HCT116 (cell line): ENCODE measurements at places on chromosomes 1 and 21.
A peak's percentile ranks its signal among the peaks of the same experiment; 100 is the strongest.

DNA sequence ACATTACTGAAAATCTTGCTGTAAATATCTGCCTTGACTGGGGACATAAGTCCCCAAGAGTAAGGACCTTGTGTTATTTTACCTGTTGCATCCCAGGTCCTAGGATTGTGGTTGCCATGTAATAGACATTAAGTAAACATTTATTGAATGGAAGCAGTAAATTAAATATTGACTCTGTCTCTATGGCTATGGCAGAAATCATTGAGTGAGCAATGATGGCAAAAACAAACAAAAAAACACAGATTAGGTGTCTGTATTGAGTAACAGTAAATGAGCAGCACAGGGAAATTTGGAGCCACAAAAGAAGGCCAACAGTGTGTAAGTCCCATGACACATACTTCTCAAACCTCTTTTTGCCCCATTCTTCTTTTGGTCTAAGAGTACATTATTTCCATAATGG is 240.4 kb downstream of the NFIA start:
- DNase-seq, result no peak

DNA sequence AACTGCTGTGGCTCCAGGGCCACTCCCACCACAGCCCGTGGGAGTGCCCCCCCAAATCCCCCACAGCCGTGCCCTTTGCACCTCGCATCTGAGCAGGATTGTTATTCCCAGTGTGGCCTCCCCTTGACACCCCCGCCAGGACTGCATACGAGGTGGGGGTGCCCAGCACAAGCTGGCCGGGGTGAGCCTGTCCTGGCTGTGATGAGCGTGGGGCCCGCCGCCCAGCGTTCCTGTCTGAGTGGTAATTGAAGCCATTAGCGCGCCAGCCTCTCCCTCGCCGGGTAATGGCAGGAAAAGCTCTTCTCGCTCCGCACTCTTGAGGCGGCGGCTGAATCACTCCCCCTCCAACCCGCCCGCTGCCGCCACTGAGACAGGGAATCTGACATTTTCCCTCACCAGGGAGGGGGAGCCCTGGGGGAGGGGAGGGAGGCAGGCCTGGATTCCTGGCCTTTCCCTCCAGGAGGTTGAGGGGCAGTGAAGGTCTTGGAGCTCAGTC is 27.7 kb downstream of the PTPRF start:
- DNase-seq, result no peak

- DNase-seq, result no peak
These were observed 685.0 kb downstream of the ADGRL2 start for GRCh38 chr1:82485591-82486369.

GRCh38 chr1:236284291-236284721 is 2.5 kb upstream of the ERO1B start:
- no peak for DNase-seq

DNA sequence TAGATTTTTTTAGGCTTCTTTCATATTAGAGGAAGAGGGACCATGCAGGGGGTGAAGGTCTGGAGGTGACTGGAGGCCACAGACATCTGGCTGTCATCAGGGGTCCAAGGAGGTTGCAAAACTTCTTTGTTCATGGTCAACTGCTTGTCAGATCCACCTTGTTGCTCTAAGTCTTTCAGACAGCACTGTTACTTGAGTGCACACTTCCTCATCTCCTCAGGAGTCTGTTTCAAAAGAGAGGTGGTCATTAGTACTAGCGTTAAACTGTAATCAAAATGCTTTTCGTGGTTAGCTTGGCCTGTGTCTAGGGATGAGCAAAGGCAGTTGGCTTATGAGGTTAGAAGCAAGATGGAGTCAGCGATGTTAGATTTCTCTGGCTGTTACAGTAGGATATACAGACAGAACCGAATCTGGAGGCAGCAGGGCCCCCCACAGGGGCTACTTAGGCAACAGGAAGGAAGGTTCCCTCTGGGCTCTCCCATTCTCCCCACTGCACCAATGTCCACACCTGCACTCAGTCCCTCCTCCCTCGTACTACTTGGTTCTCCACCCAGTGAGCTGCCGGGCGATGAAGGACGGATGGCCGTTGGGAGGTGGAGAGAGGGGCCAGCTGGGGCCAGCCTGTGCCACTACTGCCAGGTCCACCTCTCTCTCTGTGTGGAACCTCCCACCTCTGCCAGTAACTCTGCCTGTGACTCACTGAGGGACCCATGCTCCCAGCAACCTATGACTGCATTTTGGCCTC is 57.2 kb downstream of the TOR1AIP2 start:
- DNase-seq, result no peak

- no peak for DNase-seq
These were observed 247.6 kb upstream of the PBX1 start for GRCh38 chr1:164311377-164311776.

- no peak for DNase-seq
These were observed 21.3 kb downstream of the KRTAP10-1 start for GRCh38 chr21:44518686-44519085.

GRCh38 chr1:201360486-201360885 is 17.0 kb downstream of the TNNT2 start:
- no peak for DNase-seq

- DNase-seq, result no peak
These were observed 16.7 kb downstream of the LURAP1 start for GRCh38 chr1:46219551-46220520.

- DNase-seq, result no peak
These were observed 59.0 kb downstream of the RUSC1 start for GRCh38 chr1:155379631-155380090.

GRCh38 chr1:85277802-85278201 is 1.4 kb upstream of the BCL10 start:
- no peak for DNase-seq

DNA sequence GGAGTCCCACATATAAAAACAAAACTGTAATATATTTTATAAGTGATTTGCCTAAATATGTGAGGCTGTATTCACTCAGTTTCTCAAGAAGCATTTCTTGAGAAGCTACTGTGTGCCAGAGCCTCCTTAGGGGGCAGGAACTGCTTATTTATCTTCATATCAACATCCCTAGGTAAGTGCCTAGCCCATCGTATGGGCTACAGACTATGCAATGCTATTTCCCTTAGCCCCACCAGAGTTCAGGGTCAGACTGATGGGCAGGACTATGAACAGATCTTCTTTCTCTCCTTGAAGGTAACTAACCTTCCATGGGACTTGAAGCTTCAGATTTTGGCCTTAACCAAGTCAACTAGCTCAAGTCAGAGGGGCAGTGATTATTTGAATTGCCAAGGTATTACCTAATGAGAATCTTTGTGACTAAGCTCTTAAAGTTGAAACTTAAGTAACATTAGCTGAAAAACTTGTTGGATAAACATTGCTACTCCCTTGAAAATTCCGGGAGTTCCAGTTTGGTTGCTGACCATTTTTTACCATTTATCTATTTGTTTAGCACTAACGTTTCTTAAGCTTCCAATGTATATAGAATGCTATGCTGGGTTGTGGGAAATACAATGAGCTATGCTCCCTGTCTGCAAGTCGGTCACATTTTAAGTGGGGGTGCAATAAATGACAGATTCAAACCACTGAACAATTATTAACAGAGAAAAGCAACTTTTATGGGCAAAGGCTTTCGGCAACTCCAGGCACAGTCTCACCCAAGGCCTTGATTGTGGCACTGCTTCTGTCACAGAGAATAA is 85.2 kb downstream of the GPR88 start:
- no peak for DNase-seq

DNA sequence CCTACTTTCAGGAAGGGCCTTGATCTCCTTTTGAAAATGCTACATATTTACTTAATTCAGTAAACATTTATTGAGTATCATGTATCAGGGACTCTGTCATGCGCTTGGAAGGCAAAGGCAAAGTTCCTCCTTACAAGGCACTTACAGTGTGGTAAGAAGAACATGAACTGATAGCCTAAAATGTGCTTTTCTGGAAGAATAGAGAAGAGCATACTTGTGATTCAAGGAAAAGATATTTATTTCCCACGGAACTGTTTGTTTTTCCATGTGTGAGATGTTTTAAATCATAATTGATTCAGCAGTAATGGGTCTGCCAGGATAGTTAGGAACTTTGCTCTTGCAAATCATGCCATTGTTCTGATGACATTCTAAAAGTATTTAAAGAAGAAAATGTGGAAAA is 110.1 kb upstream of the ZNHIT6 start:
- DNase-seq, result no peak

DNA sequence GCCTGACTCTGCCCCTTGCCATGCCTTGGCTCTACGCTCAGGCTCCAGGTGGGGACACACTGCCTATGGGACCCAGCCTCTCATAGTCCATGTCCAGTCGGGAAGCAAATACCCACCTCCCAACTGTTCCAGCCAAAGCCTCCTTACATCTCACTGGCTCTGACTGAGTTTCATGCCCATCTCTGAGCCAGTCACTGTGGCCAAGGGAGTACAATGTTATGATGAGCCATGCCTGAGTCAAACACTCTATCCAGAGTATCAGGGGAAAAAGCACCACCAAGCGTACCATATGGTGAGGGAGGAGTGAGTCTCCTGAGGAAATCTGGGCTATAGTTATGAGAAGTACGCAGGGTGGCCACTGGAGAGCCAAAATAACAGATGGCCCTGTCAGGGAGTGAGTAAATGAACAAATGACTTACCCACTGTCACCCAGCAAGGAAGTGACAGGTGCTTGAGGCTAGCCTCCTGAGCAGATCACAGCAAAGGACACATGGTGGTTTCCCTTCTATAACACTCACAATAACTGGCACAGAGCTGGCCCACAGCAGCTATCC is 236.6 kb upstream of the GJB5 start:
- DNase-seq, result no peak

DNA sequence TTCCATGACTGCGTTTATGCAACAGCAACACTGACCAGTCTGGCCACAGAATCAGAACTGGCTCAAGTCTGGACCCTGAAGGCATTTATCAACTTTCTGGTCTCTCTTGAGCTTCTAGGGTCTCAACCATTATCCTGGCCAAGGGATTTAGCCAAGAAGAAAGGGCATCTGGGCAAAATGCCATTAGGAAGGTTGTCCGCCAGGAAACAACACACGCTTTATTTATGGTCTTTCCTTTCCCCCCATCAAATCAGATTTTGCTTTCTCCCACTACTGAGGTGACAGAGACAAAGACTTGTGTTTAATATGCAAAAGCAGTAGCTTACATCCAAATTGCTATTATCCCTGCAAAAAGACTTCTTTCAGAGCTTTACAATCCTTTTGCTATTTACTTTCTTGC is 81.6 kb upstream of the PPP2R5A start:
- no peak for DNase-seq

DNA sequence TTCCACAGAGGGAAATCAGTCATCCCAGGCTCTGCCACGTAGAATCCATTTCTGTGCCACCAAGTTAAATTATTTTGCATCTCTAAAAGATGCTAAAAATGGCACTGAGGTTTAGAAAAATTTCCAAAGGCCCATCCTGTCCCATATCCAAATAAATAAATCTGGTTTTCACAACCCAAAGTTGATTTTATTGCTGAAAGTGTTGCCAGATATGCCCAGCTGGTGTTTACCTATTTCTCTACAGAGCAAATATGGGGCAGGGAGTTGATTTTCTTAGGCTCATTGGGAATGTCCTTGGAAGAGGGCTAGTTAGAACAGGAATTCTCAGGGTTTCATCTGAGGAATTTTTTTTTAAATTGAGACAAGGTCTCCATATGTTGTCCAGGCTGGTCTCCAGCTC is 19.0 kb downstream of the MAP1LC3C start:
- no peak for DNase-seq

GRCh38 chr1:203276916-203277545 is 28.3 kb upstream of the BTG2 start:
- no peak for DNase-seq

- DNase-seq, result no peak
These were observed 9.0 kb downstream of the CLCA1 start for GRCh38 chr1:86477682-86478081.

DNA sequence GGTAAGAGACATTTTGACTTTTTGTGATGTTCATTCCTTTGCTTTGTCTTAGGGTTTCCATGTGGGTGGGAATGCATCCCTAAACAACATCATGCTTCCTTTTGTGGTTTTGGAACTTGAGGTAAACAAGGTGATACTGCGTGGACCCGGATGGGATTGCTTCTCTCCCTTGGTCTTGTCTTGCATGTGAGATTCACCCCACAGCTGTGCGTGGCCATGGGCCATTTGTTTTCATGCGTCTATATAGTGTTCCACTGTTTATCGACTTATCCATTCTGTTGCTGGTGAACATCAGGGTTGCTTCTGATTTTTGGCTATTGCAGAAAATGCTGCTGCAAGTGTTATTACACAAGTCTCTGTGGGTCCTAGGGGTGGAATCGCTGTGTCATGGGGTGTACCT is 21.1 kb downstream of the CRYAA start:
- DNase-seq, result no peak

DNA sequence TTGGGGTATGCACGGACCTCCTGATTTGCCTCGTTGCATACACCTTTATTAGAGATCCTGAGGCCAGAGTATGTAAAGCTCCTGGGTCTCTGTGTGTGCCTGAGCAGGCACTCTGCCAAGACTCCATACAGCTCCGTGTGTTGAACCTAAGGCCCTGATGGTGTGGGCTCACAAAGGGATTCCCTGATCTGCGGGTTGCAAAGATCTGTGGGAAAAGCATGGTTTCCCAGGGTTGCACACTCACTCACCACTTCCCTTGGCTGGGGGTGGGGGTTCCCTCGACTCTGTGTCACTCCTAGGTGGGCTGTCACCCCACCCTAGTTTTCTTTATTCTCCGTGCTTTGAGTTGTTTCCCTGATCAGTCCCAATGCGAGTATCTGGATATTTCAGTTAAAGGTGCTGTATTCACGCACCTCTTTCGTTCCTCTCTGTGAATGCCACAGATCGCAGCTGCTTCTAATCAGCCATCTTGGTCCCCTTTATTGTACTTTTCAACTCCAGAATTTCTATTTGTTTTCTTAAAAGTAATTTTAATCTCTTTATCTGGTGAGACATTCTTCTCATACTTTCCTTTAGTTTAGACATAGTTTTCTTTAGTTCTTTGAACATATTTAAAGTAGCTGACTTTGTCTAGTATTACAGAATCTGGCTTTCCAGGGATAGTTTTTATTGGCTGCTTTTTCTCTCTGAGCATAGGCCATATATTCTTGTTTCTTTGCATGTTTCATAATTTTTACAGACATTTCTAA is 39.0 kb upstream of the F3 start:
- DNase-seq, result no peak

DNA sequence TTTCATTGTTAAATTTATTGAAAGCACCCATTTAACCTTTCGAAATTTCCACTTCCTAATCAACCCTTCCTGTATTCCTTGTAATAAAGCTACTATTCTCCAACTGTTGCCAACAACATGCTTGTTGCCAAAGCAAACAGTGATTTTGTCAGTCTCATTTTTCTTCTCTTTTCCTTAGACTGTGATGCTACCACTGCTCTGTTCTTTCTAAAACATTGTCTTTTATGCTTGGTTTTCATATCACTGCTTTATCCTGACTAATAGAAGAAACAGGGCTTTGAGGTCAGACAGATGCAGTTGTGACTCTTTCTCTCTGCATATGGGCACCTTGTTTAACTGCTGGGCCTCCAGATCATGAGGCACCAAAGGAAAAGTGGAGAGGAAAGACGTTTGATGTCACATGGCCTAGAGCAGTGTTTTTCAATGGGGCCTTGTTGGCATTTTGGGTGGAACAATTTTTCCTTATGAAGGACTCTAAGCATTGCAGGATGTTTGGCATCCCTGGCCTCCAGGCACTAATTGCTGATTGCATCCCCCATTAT is 56.1 kb downstream of the HMCN1 start:
- DNase-seq, result no peak

- peak; percentile 50 for DNase-seq
These were observed 118.1 kb downstream of the PGBD5 start for GRCh38 chr1:230308039-230308438.

- no peak for DNase-seq
These were observed 51.3 kb upstream of the ATP1A1 start for GRCh38 chr1:116321766-116322175.

- no peak for DNase-seq
These were observed 467.4 kb downstream of the COL11A1 start for GRCh38 chr1:102640872-102641271.

- no peak for DNase-seq
These were observed 157.6 kb upstream of the IVNS1ABP start for GRCh38 chr1:185474440-185475149.
